ENCODE measurements at places on chromosomes 2 and 18.

DNA sequence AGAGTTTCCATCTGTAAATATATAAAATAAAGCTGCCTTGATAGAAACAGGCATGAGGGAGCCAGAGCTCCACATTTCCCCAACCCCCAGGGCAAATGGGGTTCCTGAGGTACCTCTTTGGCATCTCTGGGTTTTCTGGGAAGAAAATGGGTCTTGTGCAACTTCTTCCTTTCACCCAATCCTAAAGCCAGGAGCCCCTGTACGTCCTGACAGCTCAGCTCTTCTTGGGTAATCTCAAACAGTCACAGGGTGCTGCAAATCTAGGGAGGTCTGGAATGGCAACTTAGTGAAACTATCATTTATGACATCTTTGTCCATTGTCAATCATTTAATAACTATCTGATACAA, 36.6 kb upstream of the STAT1 start:
- no peak for DNase-seq

DNA sequence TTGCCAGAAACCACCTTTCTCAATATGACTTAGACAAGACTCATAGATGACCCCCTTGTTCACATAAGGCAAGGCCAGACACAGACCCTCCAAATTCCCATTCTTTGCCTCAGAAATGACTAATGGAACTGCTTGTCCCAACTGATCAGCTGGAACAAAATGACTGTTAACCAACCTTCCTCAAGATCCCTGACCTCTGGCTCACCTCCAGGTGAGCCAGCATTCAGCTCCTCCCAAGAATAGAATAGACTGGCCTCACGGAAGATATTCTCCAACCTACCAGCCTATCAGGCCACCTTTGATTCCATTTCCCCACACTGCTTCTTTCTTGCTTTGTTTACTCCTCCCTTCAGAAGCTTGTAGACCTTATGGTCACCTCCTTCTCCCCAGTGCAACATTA, 195.7 kb upstream of the VWC2L start:
- no peak for DNase-seq

DNA sequence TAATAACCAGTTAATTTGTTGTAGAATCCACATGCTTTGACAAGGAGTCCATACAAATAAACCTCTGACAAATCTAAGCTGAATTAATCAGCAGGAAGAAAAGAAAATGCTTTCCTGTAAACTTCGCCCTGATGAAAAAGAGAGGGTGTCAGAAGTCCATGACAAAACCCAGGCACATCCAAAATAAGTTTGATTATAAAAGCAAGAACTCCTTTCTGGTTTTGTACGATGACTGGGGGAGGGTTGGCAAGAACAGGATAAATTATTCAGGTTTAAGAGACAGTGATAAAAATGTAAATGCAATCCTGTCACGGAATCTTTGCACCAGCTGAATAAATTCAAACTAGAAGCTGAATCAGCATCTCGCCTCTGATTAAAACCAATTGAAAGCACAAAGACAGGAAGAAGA, 469.2 kb upstream of the TNP1 start:
- DNase-seq = no peak

DNA sequence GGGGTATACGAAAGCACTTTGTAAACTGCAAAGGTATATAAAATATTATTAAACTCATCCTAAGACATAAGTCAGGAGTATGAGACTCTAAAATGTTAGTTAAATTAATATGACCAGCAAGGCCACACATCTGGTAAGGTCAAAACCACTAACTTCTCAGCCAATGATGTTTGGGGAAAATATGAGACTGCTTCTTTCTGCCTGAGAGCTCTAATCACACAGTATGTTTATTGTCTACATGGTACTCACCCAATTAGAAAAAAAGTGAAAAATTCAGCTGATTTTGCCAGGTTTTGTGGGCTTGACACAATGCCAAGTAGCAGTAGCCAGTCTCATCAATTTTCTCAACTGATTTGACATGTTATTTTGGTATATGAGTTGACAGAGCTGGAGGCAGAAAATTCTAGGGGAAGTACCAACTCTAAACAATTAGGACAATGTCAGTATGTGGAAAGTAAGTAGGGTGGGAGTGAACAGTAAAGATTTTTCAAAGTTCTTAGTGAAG, 87.3 kb downstream of the ALK start:
- DNase-seq = no peak

DNA sequence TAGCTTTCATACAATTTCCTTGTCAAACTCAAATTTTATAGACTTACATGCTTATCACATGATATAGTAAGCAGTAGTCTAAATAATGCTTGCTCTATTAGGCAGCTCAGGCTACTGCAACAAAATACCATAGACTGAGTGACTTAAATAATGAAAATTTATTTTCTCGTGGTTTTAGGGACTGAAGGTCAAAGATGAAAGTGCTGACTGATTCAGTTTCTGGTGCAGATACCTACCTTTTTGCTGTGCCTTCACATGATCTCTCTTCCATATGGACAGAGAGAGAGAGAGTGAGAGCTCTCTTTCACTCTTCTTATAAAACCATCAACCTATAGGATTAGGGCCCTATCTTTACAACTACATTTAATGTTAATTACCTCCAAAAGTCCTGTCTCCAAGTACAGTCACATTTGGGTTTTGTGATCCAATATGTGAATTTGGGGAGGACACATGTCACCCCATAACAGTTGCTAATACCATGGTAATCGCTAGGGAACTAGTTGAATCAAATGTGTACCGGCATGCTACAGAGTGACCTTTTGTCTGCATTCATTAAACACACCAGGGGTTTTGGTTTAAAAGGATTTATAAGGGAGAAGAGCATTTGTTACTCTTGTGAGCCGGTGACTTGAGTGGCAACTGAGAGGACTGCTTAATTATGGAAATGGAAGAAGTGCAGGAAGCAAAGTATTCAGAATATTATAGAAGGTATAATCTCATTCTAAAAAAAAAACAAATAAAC, 723.4 kb upstream of the LRRTM4 start:
- no peak for DNase-seq

- no peak for DNase-seq
These were observed 15.6 kb downstream of the HPCAL1 start for GRCh38 chr2:10318345-10318744.

GRCh38 chr18:55234366-55235093, 275.3 kb upstream of the CCDC68 start:
- peak; percentile 51 for DNase-seq

GRCh38 chr2:116511426-116511825, 1303.1 kb upstream of the DDX18 start:
- DNase-seq = no peak

GRCh38 chr2:105113616-105114291, 75.9 kb downstream of the MRPS9 start:
- DNase-seq = no peak

DNA sequence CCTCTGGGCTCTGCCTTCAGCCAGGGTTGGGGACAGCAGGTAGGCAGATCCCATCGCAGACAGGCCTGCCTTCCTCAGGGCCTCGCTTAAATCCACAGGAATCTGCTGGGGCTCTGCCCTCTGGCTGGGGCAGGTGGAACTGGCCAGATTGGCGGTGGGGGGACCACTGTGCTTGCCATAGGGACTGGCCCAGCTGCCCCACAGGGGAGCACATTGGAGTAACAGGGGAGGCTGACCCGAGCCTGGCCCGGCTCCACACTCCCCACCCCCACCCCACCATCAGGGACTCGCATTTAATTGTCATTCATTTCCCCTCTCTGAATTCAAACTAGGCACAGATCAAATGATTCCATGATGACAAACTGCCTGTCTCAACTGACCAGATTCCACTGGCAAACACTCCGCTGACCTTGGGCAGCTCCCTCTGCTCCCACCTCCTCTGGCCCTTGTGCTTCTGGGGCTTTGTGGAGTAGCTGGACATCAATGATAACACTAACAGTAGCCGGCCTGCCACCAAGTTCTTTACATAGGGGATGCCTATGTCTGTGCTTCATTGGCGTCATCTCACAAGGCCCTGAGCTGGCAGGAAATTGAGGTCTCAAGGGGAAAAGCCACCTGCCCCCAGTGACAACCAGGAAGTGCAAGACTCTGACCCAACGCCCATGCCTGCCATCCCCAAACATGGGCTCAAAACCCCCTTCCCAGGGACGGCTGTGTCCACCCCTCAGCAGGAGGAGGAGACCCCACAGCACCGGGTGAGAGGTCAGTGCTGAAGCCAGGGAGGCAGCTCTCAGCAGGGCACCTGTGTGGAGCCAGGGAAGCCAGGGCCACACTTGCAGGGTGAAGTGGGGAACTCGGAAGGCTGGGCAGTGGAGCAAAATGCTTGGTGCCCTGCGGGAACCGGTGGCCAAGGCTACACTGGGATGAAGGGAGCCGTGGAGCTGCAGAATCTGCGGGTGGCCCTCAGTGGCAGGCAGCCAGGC, 2.1 kb upstream of the B3GNT7 start:
- DNase-seq = no peak

DNA sequence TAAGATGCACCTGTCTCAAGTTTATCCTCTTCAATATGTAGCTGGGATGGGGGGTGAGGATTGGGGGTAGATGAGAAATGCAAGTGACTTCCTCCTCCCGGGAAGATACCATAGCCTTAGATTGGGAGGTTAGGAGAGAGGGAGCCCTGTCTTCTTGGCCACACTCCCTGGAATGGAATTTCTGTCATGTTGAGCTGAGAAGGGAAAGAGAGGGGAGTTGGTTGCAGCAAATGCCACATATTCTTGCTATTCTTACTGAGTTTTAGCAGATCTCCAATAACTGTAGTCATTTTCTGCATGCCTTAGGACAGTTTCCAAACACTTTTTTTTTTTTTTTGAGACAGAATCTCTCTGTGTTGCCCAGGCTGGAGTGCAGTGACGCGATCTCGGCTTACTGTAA, 35.9 kb downstream of the TAF4B start:
- no peak for DNase-seq

GRCh38 chr2:167843217-167843616, 404.2 kb downstream of the STK39 start:
- DNase-seq = no peak

Data from NCI-H2029 treated with DMSO at 0.1 percent for 48 hours (cell line).